ENCODE measurements at places on chromosomes 5 and 9.

DNA sequence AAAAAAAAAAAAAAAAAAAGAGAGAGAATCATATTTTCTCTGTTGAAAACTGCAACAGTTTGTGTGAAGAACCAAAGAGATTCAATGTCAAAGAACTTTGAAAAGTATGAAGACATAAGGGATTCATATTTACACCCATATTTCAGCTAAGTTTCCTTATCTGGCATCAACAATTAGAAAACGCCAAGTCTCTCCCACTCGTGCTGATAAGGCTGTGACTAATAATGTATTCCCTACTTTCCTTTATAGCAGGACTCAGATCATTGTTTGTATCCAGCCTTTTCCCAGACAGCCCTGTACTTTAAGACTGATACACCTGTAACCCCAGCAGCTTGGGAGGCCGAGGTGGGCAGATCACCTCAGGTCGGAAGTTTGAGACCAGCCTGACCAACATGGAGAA is 54.1 kb upstream of the STK32A start:
- no peak for DNase-seq

DNA sequence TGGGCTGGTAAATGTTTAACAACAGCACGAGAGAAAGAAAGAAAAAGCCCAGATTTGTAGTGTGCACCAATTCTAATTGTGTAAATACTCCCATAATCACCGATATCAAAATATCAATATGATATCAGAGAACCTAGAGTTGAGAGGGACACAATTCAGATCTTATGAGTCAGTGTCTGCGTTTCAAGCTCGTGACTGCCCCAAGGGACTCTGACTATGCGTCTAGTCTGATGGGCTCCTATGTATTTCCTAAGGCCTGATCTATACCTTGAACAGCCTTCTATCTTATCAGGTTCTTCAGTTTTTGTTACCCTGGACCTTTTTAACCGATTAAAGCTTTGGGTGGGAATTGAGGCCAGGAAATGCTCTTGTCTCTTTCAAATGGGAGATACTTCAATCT is 243.0 kb upstream of the SLC24A2 start:
- DNase-seq = no peak

DNA sequence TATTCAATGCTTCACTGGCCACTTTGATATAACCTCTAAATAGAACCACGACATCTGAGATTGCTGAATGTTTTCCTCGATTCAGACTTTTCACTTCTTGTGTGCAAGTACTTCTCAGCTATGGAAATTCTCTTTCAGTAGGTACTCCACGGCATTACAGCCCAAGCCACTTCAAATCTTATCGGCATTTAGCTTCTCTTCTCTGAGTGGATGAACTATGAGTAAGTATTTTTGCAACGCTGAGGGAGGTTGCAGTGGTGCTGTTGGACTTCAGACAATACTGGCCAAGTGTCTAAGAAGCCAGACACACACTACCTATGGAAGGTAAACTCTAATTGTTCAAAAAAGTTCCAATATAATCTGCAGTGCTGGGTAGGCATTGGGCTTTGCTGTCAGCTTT is 60.1 kb downstream of the FBN2 start:
- DNase-seq = no peak

- no peak for DNase-seq
Measured at GRCh38 chr9:84970432-84970831, 300.9 kb downstream of the NTRK2 start.

DNA sequence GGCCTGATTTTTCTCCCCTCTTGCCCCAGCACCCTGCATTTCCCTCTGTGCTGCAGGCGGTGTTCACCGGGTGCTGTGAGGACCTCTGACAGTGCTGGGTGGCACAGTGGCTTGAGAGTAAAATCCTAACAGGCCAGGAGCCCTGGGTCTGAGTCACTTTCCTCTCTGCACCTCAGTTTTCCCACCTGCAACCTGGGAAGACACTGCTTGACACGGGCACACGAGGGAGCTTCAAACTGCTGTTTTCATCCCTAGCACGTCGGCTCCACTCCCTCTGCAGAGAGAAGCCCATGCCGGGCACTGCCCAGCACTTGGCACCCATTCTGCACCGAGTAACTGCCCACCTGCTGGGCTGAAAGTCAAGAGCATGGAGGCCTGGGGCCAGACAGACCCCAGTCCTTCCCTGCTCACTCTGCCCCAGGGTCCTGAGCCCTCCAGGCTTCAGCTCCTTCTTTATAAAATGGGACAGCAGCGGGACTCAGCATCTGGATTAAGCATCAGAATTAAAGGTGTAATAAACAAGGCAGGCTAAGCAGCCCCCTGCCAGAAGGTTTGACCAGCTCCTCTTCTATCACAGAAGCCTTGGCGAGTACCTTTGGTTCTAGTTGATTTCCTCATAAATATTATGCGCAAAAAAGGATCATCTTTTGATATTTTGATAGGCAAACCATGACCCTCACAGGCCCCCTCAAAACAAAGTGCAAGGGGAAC is 5.2 kb downstream of the GFI1B start:
- no peak for DNase-seq

- DNase-seq = no peak
Measured at GRCh38 chr5:132370181-132370970, 866 bp downstream of the SLC22A5 start.

GRCh38 chr5:95812074-95812471 is 10.5 kb downstream of the GLRX start:
- no peak for DNase-seq

GRCh38 chr5:138844812-138845513 is 30.2 kb downstream of the LRRTM2 start:
- no peak for DNase-seq

Data from CD4-positive, alpha-beta memory T cell (primary cell).